ENCODE measurements at places on chromosomes 3 and 15. TPM values are rescaled to one million over a fixed set of nuclear protein-coding genes. Genes with fewer than 3 reads are reported as not detected.
A peak's percentile ranks its signal among the peaks of the same experiment; 100 is the strongest.

RYR3 gene
- not detected for polyA plus RNA-seq

SPATA12 gene
- polyA plus RNA-seq, result 0.13 TPM

RAB6B gene
- 2.1 TPM for polyA plus RNA-seq

LRRN1 gene
- not detected for polyA plus RNA-seq

CNTN3 gene
- polyA plus RNA-seq, result 0.08 TPM

PP2D1 gene
- polyA plus RNA-seq, result not detected

OIP5 gene
- 11.9 TPM for polyA plus RNA-seq

TNNC1 gene
- 0.12 TPM for polyA plus RNA-seq

COX17 gene
- 19.8 TPM for polyA plus RNA-seq

CHST2 gene
- polyA plus RNA-seq, result 4.3 TPM

- no peak for DNase-seq
Observed at GRCh38 chr3:58623961-58624360, 42.6 kb downstream of the FAM3D start.

GRCh38 chr15:56984681-56985481 is 66.4 kb downstream of the TCF12 start:
- peak; percentile 51 for DNase-seq

GRCh38 chr15:63044077-63044644 is 1.6 kb downstream of the TPM1 start:
- no peak for DNase-seq

DNA sequence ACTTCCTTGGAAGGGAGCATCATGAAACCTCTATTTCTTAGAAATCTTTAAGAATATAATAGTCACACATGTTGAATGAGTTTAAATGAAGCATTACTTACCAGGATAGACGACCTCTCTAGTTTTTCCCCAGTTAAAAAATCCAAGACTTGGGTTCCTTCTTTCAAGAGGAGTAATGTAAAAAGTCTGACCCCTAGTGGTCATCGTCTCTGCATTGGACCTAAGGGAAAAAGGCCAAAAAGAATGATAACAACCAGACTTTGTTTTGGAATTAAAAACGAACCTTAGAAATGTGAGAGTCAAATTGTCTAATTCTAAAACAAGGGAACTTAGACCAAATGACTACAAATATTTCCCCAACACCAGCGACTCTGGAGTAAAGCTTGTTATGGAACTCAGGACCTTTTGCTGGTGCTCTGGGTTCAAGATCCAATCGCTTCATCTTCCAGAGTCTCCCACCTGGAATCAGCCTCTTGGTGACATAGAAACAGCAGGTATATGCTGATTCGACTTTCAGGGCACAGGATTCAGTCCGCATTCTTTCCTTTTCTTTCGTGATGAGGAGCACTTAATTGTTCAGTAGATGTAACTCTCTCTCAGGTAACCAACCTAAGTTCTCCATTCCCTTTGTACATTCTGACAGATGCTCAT is 214.8 kb upstream of the TPRG1 start:
- DNase-seq, result peak; percentile 61

DNA sequence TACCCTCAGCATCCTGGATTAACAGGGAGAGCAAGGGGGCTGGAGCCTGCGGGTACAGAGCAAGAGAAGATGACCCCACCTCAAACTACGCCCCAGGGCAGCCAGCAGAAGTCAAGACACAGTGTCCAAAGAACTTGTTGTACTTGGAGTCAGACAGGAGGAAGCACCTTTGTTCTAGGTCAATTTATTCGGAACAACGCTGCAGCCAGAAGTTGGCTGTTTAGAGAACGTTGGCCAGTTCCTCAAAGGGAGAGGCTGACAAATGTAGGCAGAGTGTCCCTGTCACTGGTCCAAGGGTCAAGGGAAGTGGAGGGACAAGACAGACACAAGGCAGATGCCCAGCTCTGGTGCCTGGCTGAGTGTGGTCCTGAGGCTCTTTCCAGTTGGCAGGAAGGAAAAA is 32.1 kb upstream of the PIAS1 start:
- DNase-seq, result no peak

GRCh38 chr15:101013201-101013550 is 94.0 kb downstream of the LRRK1 start:
- DNase-seq, result no peak

DNA sequence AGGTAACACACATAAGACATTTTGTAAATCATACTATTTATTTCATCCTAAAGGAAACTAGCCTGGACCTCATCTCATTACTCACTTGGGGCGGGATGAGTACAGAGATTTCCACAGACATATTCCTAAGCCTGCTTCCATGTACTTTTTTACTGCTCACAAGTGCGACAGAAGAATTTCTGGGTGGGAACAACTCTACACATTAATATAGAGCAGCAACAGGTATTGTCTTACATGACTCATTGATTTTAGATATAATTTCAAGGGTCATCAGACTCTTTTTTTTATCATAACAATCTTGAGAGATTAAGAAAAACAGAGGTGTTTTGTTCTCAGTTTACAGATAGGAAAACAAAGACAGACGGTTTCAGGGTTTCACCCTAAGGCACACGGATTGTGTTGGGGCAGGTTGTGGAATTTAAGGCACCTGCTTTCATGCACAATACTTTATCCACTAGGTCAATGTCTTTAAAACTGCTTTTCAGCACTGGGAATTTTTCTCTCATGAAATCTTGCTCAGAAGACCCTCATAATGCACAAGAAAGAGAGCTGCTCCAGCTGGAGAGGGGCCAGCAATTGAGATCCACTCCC is 186.7 kb upstream of the CDIN1 start:
- DNase-seq, result no peak

DNA sequence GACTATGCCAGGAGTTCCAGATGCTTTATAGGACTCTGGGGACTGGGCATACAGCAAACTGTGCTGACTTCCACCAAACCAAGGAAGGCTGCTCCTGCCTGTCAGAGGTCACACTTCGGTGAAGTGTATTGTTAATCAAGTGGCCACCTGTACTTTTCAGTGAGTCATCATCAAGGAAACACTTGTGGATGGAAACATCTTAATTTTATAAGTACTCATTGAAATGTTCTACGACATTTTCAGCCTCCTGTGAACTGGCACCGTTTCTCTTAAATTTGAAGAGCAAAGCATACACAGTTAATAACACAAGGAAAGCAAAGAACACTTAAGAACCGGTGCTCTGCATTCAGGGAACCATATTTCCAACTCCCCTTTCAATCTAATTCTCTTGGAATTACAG is 801.7 kb upstream of the DPPA4 start:
- DNase-seq, result no peak

GRCh38 chr3:152564459-152564858 is 270.5 kb upstream of the P2RY1 start:
- DNase-seq, result no peak

DNA sequence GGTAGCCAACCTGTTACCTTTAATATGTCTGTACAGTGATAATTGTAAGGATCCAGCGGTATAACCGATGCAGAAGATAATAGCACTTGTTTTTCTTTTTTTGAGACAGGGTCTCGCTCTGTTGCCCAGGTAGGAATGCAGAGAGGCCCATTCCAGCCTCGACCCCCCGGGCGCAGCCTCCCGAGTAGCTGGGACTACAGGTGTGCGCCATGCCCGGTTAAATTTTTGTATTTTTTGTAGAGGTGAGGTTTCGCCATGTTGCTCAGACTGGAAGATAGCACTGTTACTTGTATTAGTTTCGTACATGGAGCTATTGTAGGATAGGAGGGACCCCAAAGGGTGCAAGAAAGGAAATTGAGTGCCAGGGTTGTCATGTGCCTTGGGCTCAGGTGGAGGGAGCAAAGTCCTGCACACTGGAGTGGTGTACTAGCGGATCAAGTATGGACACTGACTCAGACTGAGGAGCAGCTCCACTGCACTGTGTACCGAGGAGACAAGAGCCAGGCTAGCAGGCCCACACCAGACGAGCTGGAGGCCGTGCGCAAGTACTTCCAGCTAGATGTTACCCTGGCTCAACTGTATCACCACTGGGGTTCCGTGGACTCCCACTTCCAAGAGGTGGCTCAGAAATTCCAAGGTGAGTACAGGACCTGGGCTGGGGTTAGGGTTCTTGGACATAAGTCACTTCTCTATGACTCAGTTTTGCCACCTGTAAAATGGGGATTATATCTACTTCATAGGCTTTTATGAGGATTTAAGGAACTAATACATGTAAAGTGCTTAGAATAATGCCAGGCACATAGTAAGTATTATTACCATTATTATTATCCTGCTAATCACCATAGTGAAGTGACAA is 1.0 kb downstream of the OGG1 start:
- no peak for DNase-seq

- no peak for DNase-seq
Observed at GRCh38 chr3:104150724-104151123, 1216.0 kb upstream of the ALCAM start.

- no peak for DNase-seq
Observed at GRCh38 chr3:110816008-110816407, 255.6 kb upstream of the NECTIN3 start.

GRCh38 chr3:193640728-193641439 is 47.9 kb downstream of the OPA1 start:
- DNase-seq, result no peak

GRCh38 chr3:49495023-49495422 is 25.0 kb downstream of the DAG1 start:
- DNase-seq, result no peak

- DNase-seq, result no peak
Observed at GRCh38 chr15:78060232-78060631, 17.3 kb downstream of the TBC1D2B start.

DNA sequence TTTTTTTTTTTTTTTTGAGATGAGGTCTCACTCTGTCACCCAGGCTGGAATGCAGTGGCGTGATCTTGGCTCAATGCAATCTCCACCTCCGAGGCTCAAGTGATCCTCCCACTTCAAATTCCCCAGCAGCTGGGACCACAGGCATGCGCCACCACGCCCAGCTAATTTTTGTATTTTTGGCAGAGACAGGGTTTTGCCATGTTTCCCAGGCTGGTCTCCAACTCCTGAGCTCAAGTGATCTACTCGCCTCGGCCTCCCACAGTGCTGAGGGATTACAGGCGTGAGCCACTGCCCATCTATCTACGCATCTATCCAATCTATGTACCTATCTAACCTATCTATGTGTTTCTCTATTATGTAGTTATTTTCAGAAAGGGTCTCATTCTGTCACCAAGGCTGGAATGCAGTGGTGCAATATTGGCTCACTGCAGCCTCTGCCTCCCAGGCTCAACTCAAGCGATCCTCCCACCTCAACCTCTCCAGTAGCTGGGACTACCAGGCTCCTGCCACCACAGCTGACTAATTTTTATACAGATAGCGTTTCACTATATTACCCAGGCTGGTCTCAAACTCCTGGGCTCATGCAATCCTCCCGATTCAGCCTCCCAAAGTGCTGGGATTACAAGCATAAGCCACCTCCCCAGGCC is 20.2 kb upstream of the GPX1 start:
- no peak for DNase-seq

DNA sequence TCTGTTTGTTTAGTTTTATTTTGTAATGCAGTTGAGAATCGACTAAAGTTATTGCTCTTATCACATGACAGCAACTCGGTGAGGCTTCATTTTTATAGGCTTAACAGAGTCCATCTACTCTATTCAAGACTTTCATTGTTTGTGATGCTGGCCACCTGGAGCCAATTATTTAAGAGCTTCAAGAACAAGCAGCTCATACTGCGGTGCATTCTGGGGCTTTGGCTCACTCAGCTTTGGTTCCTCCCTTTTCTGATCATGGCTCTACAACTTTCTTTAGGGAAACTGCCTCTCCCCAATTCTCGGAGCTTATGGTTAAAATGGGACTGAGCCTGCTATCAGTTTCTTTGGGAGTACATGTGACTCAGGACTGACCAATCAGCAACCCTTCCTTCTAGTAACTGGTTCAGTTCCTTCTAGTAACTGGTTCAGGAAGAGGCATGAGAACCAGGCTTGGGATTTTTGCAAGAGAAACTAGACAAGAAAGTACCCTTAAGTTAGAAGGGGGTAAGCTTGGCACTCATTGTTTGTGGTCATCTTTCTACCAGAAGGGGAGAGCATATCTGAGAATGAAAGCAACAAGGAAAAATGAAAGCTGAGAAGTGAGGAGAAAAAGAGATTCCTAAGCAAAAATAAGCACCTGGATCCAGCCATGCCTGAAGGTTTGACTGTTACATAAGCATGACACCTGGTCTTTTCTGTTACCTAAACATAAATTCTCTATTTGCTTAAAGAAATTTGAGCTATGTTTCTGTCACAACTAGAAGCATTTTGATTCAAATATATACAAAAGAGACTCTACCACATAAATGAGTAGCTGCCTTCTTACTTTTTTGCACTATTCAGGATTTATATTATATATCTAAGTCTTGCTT is 24.1 kb upstream of the ARHGEF3 start:
- DNase-seq, result no peak

DNA sequence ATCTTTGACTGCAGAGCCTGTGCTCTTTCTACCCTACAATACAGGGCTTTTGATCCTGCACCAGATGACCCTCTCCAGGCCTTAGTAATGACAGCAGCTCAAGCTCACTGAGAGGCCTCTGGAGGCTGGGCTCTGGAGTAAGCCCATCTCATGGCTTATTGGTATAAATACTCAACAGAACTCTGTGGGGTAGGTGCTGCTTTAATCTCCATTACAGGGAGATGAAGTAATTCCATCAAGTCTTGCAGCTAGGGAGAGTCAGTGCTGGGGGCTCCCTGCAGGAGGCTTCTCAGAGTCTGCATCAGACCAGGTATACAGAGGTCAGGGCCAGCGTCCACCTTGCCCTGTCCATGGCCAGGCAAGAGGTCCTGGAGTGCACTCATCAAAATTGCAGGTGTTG is 89.2 kb upstream of the SLC6A11 start:
- no peak for DNase-seq

- DNase-seq, result no peak
Observed at GRCh38 chr15:75989045-75989444, 23.2 kb downstream of the NRG4 start.

DNA sequence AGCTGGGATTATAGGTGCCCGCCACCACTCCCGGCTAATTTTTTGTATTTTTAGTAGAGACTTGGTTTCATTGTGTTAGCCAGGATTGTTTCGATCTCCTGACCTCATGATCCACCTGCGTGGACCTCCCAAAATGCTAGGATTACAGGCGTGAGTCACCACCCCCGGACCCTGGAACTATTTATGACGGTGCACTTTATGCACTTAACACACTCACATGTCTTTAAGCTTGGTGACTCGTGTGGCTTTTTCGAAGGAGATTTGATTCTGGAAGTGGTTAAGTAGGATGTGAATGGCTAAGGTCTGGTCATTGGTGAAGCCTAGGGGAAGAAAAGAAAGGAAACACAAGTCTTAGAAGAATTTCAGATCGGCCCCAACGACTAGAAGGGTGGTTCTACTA is 20.3 kb downstream of the BBS4 start:
- no peak for DNase-seq

All from endothelial cell of umbilical vein (primary cell).